T-helper 17 cell (primary cell): ENCODE measurements at places on chromosomes 5 and 9.

DNA sequence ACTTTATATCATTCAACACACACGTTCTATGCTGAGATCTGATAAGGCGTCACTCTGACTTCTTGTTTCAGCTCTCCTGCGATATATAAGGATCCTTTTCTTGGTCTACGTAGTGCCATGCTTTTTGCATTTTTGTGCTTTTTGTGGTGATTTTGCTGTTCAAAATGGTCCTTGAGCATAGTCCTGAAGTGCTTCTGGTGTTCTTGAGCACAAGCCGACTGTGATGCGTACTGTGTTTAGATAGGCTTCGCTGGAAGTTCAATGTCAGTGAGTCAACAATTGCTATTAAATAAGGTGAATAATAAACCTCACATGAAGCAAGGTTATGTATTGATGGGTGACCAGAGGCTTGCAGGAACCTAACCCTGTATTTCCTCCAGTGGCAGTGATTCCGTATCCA lies 46.8 kb downstream of the ACO1 start:
- no peak for DNase-seq
- peaks cover 6% of the 10 kb centered on the region for H3K4me1 ChIP-seq
- no peak overlapping the region for H3K27ac ChIP-seq
- H3K27me3 ChIP-seq = no peaks in the 10 kb centered on the region
- no peak overlapping the region for H3K4me3 ChIP-seq

GRCh38 chr5:75037106-75037505 lies 15.3 kb downstream of the GCNT4 start:
- H3K36me3 ChIP-seq = no peaks in the 10 kb centered on the region
- no peak overlapping the region for H3K27ac ChIP-seq
- DNase-seq = no peak
- H3K4me1 ChIP-seq = peaks cover 9% of the 10 kb centered on the region

GRCh38 chr9:70551396-70551795 lies 136.9 kb upstream of the KLF9 start:
- H3K27me3 ChIP-seq = peaks cover 5% of the 10 kb centered on the region
- H3K4me1 ChIP-seq = no peaks in the 10 kb centered on the region
- no peak overlapping the region for H3K4me3 ChIP-seq
- H3K36me3 ChIP-seq = no peaks in the 10 kb centered on the region
- no peak overlapping the region for H3K27ac ChIP-seq

DNA sequence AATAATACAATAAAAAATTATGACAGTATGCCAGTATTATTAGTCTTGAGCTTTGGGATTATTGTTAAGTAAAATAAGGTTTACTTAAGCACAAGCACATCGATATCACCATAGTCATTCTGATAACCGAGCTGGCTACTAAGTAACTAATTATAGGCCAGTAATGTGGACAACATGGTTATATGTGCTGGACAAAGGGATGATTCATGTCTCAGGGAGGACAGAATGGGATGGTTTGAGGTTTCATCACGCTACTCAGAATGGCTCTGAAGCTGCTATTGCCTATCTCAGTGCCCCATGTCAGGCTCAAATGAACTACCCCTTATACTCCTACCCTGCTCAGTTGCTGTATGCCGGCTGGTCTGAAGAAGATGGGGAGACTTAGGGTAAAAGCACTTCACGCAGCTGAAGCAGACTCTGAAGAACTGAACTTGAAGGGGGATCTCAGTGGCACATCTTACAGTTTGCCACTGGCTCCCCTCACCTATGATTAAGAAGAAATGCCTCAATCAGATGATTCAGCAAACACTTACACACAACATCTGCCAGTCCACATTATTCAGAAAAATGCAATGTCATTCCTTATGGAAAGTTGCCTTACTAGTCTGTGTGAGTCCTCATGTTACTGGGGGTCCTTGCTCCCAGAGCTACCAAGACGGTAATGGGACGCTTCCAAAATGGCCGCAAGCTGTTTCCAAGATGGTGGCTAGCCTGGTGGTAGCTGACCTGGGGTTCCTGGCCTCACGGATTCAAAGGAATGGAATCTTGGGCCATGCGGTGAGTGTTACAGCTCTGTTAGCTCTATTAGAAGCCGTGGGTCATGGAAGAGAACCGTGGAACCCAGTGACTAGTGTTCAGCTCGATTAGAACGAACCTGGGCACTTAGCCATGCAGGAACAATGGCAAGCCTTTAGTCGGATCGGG lies 1098.6 kb downstream of the TAF11L14 start:
- H3K4me3 ChIP-seq = no peak overlapping the region
- H3K4me1 ChIP-seq = peaks cover 24% of the 10 kb centered on the region
- no peaks in the 10 kb centered on the region for H3K27me3 ChIP-seq
- H3K27ac ChIP-seq = no peak overlapping the region
- H3K36me3 ChIP-seq = peaks cover 5% of the 10 kb centered on the region
- no peak for DNase-seq

- DNase-seq = no peak
- H3K36me3 ChIP-seq = no peaks in the 10 kb centered on the region
- H3K4me1 ChIP-seq = no peaks in the 10 kb centered on the region
- no peak overlapping the region for H3K4me3 ChIP-seq
Measured at GRCh38 chr5:37090123-37090726, 159.0 kb downstream of the CPLANE1 start.

GRCh38 chr9:126372716-126373115 lies 46.1 kb downstream of the MVB12B start:
- DNase-seq = no peak
- peaks cover 20% of the 10 kb centered on the region for H3K4me1 ChIP-seq
- H3K27me3 ChIP-seq = no peaks in the 10 kb centered on the region
- peaks cover 2% of the 10 kb centered on the region for H3K36me3 ChIP-seq

- peaks cover 2% of the 10 kb centered on the region for H3K4me1 ChIP-seq
- H3K27ac ChIP-seq = no peak overlapping the region
- DNase-seq = no peak
- H3K4me3 ChIP-seq = no peak overlapping the region
- H3K36me3 ChIP-seq = no peaks in the 10 kb centered on the region
- H3K27me3 ChIP-seq = peaks cover 7% of the 10 kb centered on the region
Measured at GRCh38 chr5:111929867-111930266, 172.9 kb upstream of the NREP start.

- peaks cover 10% of the 10 kb centered on the region for H3K27me3 ChIP-seq
- no peaks in the 10 kb centered on the region for H3K36me3 ChIP-seq
- peaks cover 2% of the 10 kb centered on the region for H3K4me1 ChIP-seq
- DNase-seq = no peak
Measured at GRCh38 chr5:170791325-170791954, 7.9 kb downstream of the GABRP start.

GRCh38 chr9:106779796-106780195 lies 83.2 kb upstream of the ZNF462 start:
- DNase-seq = no peak
- H3K4me1 ChIP-seq = no peaks in the 10 kb centered on the region
- H3K4me3 ChIP-seq = no peak overlapping the region
- H3K36me3 ChIP-seq = no peaks in the 10 kb centered on the region

DNA sequence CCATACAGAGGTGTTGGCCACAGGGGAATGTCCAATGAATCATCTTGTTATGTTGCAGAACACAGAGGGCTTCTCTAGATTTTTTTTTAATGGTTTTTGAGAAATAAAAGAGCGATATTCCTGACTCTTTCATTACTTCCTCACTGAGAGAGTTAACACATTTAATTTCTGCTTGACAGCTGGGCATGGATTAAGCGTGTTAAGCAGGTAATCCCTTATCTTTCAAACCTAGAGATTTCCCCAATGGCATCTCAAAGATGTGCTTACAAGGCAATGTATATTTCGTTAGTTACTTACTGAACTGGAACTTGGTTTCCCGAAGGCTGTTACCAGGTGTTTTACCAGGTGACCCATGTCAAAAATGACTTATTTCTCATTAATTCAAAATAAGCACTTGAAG lies 21.8 kb upstream of the ADCY2 start:
- DNase-seq = no peak
- H3K36me3 ChIP-seq = no peaks in the 10 kb centered on the region
- no peaks in the 10 kb centered on the region for H3K27me3 ChIP-seq
- no peaks in the 10 kb centered on the region for H3K4me1 ChIP-seq
- no peak overlapping the region for H3K27ac ChIP-seq
- H3K4me3 ChIP-seq = no peak overlapping the region

- H3K4me3 ChIP-seq = no peak overlapping the region
- peaks cover 7% of the 10 kb centered on the region for H3K36me3 ChIP-seq
- DNase-seq = no peak
- peaks cover 35% of the 10 kb centered on the region for H3K4me1 ChIP-seq
- no peaks in the 10 kb centered on the region for H3K27me3 ChIP-seq
Measured at GRCh38 chr9:97640325-97640724, 6.7 kb downstream of the NCBP1 start.

DNA sequence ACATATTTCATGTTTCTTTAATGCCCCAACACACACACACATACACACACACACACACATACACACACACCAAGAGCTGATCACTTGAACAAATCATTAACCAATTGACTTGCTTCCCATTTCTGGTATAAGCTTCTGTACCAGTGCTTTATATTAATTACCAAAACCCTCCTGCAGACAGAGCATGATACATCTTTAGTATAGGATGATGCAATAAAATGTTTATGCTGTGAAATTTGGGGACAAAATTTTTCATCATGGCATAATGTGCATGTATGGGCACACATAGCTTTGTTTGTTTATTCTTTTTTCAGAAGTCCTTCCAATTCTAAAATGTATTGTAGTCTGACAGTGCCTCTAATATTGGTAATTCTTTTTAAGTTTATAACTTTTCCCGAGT lies 34.5 kb downstream of the SLC1A3 start:
- no peak overlapping the region for H3K4me3 ChIP-seq
- DNase-seq = no peak
- H3K4me1 ChIP-seq = no peaks in the 10 kb centered on the region
- H3K27ac ChIP-seq = no peak overlapping the region
- H3K27me3 ChIP-seq = peaks cover 45% of the 10 kb centered on the region

DNA sequence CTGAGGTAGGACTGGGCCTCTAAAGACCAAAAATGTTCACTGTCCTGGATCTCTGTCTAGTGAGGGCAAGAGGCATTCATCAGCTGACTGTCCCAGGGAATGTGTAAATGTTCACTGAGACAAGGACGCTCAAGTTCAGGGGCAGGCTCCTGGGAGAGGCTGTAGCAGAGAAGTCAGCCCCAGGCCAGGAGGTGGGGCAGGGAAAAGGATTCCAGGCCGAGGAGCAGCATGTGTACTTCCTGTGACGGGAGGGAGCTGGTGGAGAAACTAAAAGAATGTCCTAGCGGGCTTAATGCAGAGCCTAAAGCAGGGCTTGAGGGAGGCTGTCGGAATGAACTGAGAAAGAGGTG lies 205.8 kb downstream of the GABBR2 start:
- no peak for DNase-seq
- H3K27me3 ChIP-seq = peaks cover 70% of the 10 kb centered on the region
- no peak overlapping the region for H3K4me3 ChIP-seq
- peaks cover 9% of the 10 kb centered on the region for H3K4me1 ChIP-seq

- H3K27ac ChIP-seq = no peak overlapping the region
- no peaks in the 10 kb centered on the region for H3K4me1 ChIP-seq
- H3K27me3 ChIP-seq = peaks cover 44% of the 10 kb centered on the region
- DNase-seq = no peak
Measured at GRCh38 chr5:74452856-74453255, 187.7 kb downstream of the ENC1 start.

DNA sequence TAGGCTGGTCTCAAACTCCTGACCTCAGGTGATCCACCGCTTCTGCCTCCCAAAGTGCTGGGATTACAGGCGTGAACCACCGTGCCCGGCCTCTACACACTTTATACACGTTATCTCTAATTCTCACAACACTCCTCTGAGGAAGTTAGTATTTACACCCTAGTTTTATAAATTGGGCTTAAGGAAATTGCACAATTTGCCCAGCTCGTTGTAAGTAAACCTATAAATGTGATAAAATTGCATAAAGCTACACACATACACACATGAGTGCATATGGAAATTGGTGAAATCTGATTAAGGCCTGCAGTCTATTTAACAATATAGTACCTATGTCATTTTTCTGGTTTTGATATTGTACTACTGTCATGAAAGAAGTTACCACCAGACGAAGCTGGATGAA lies 4.4 kb upstream of the SLC4A9 start:
- H3K27me3 ChIP-seq = no peaks in the 10 kb centered on the region
- H3K36me3 ChIP-seq = peaks cover 2% of the 10 kb centered on the region
- no peak overlapping the region for H3K4me3 ChIP-seq
- no peak overlapping the region for H3K27ac ChIP-seq
- no peak for DNase-seq

DNA sequence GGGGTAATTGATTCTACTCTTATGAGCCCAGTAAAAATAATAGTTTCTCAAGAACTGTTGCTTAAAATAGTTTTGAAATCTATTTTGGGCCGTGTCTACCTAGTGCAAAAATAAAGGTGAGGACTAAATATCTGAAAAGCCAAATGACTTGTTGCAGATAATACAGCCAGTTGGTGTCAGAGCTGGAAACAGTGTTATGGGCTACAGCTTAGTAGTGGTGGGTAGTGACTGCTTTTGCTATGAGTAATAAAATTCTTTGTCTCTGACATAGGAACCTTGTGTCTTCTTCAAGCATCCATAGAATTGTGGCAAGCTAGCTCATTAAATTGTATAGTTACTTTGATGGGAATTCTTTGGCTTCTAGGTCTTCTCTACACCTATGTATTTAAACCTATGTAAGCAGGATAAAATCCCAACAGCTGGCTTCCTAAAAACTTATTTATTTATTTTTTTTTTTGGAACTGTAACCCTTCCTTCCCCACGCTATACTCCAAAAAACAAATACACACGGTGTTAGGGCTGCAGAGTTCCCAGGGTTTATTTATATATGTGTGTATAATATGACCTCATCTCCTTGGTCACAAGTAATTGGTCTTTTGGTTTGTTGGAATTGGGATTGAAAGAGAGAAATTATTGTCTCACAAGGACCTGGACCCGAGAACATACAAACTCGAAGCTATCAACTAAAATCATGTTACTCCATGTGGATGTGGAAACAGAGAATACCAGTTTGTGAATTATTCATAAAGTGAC lies 138.0 kb downstream of the NUDT12 start:
- no peak overlapping the region for H3K27ac ChIP-seq
- peaks cover 33% of the 10 kb centered on the region for H3K27me3 ChIP-seq
- H3K4me1 ChIP-seq = no peaks in the 10 kb centered on the region
- H3K36me3 ChIP-seq = no peaks in the 10 kb centered on the region
- no peak for DNase-seq
- H3K4me3 ChIP-seq = no peak overlapping the region

DNA sequence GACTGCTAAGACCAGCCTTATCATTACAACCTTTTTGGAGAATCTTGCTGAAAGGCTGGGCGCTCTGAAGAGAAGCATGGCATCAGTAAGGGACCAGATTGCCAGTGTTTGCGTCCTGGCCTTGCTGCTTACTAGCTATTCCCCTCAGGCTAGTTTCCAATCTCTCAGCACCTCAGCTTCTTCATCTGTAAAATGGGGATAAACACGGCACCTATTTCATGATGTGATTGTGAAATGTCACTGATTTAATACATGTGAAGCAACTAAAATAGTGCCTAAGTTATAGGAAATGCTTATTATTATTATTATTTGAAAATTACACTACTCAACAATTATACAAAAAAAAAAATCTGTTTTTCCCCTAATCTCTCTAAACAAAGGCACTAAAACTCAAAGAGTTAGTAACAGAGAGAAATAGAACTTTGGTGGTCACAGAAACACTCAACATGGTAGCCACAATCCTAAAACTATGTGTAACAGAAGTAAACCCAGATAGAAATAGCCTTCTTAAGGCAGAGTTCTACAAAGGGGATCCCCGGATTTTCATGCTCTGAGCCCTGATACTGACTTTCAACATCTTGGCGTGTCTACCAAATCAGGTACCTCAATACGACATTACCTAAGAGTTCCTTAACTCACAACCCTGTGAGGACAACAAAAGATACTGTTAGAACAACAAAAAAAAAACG lies 62.0 kb downstream of the ENC1 start:
- peak overlapping the region; percentile 95 for H3K27ac ChIP-seq
- no peaks in the 10 kb centered on the region for H3K27me3 ChIP-seq
- H3K4me1 ChIP-seq = peaks cover 31% of the 10 kb centered on the region
